ENCODE measurements at places on chromosomes 5 and 9.

GRCh38 chr5:135116160-135116561 lies 82.1 kb upstream of the PITX1 start:
- no peak for DNase-seq

DNA sequence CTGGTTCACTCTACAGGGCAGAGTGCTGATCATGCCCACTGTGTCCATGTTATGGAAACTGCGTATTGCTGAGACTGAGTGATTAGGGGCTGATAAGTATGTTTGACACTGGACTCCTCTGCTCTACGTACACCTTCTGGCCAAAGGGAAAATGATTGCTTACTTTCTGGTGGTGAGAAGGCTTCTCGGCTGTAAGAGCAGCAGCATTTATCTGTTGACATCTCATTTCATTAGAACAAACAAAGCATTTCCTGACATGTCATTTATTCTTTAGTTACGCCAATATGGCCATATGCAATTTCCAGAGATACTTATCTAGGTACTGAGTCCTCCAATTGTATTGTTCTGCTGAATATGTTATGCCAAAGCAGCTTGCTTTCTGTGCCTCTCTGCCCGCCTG lies 5.6 kb downstream of the FAXDC2 start:
- DNase-seq = no peak

GRCh38 chr5:111853748-111854147 lies 96.8 kb upstream of the NREP start:
- peak; percentile 25 for DNase-seq

DNA sequence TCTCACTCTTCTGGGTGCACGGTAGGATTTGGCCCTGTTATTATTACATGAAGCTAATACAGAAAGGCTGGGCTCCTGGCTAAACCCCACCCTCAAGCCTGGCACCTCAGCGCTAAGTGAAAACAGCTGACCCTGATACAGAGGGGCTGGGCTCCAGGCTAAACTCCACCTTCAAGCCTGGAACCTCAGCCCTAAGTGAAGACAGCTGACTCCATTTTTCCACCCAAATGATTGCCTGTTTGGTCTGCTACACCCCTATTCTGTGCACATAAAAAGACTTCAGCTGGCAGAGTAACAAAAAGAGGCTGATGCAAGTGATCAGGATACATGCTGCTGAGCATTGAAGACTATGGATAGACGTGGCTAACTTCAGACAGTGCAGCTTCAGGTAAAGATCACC lies 148.4 kb upstream of the CLINT1 start:
- DNase-seq = no peak

DNA sequence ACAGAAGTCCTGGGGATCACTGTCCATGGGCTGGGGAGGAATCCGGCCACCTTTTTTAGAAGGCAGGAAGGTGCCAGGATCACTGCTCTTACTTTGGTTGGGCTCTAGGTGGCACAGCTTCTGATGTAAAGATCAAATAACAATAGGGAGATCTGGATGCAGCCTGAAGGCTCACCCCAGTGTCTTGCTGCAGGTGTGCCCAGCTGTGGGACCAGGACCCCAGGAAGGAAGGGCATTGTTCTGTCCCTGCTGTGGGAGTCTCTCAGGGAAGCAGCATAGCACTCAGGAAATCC lies 69.6 kb downstream of the DAB2IP start:
- DNase-seq = no peak

- no peak for DNase-seq
Observed at GRCh38 chr5:138632900-138633489, 57.8 kb upstream of the HSPA9 start.

GRCh38 chr9:98873951-98874371 lies 66.5 kb downstream of the GALNT12 start:
- no peak for DNase-seq

GRCh38 chr5:127288676-127289075 lies 1.9 kb upstream of the MEGF10 start:
- DNase-seq = no peak

- DNase-seq = no peak
Observed at GRCh38 chr5:39104221-39104620, 30.0 kb upstream of the RICTOR start.

DNA sequence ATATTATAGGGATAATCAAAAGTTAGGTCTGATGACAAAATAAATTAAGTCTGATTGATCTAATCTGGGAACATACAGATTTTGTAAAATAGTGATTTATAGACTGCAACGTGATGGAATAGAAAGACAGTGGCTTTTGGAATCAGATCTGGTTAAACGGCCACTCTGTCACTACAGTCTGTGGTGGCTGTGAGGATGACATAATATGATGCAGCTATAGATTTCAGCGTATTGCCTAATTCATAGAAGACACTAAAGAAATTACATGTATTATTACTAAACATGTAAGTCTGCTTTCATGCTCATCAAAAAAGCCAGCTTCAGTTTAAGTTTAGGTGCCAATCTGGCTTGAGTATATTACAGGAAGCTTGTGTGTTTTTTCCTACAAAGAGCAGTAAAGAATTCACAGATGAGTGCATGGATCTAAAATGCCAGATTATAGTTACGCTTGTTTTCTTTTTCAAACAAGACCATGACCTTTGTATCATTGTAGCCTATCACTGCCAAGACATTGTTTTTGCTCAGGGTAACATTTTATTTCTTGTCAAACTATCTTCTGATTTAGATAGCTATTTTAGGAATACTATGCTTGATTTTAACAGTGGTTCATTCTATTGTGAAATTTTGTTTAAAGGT lies 25.7 kb downstream of the CPEB4 start:
- no peak for DNase-seq

DNA sequence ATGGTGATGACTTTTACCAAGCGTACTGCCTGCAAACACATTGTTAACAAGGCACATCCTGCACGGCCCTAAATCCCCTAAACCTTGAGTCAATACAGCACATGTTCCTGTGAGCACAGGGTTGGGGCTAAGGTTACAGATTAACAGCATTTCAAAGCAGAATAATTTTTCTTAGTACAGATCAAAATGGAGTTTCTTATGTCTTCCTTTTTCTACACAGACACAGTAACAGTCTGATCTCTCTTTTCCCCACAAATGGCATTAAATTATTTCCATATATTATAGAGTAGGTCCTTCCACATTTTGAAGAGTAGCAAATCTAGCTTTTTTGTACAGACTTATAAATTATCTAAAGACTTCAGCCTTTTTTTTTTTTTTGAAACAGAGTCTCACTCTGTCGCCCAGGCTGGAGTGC lies 1.6 kb upstream of the TMEM141 start:
- no peak for DNase-seq

GRCh38 chr9:76654051-76654461 lies 110.2 kb upstream of the PCA3 start:
- DNase-seq = no peak

DNA sequence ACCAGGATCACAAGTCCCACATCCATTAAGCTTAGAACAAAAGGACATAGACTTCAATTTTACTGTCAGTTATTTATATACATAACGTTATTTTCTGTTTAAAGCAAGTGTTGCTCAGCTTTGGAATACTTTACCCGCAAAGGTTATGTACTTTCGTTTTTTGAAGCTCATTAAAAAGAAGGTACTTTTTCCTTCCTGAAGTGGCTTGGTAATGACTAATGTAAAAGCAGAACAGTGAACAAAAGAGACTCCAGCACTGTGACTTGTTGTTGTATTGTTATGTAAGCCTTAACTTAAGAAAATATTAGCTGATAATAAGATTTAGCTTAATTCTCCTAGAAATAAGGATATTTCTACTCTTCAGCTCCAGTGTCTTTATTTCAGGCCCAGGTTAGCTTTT lies 97.3 kb upstream of the SLCO6A1 start:
- no peak for DNase-seq

DNA sequence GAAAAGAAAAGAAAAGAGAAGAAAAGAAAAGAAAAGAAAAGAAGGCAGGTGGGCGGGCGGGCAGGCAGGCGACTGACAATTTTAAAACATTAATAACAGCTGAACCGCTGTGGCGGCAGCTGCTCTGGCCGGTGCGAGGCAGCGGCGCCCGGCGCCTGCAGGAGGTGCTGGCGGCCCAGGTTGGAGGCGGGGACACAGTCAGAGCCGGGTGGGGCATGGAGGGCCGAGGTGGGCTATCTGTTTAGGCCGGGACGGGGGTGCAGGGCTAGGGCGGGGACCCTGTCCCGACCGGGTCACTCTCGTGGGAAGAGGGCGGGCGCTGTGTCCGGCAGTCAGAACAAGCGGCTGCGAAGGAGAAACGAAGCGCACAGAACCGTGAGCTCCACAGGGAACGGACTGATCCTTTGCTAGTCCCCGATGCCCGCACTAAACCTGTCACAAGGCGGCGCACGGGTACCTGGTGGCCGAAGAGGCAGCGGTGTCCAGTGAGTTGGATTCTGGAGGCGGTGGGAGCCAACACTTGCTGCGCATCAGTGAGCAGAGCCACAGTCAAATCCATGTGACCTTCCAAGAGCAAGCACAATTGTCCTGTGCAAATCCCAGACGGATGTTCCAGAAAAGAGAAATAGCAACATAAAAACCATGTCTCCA lies 13.6 kb upstream of the ALDOB start:
- DNase-seq = peak; percentile 69

- DNase-seq = no peak
Observed at GRCh38 chr9:113998525-113999255, 79.4 kb downstream of the AMBP start.

Measured in B cell (primary cell).